Kidney epithelial cell (primary cell): ENCODE measurements at places on chromosomes 12 and 14. TPM values are rescaled to one million over a fixed set of nuclear protein-coding genes. Genes with fewer than 3 reads are reported as not detected.

The KCNH3 gene
- total RNA-seq = 0.21 and 0.41 TPM in 2 replicates

DNA sequence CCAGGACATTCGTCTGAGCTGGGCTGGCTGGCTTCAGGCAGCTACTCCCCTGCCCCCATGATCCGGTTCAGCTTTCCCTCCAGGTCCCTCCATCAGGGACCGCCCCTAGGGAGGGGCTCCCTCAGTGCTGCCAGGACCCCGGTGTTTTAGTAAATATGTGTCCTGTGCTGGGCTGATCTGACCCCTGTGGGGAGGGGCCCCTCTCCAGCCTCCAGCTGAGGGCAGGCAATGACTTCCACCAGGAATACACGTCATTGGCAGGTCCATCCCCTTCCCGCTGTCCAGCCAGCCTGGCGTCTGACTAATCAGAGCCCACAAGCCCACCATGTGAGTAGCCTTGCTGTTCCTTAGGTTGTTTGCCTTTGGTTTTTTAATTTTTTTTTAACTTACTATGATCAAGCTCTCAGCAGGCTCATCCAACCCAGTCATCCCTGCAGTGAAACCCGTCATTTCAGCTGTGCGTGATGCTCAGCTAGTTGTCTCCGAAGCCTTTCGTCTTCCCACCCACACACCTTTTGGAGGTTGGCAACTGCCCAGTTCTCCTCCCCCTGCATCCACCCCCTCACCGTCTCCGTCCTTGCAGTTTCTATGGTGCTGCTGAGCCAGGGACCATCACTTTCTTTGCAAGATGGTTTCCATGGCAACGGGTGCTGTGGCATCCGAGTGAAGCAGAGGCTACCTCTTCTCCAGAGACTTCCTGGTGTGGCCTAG, 16.0 kb upstream of the SERPINA4 start:
- DNase-seq = no peak

GRCh38 chr12:45938566-45938965, 51.8 kb downstream of the SCAF11 start:
- no peak for DNase-seq

DNA sequence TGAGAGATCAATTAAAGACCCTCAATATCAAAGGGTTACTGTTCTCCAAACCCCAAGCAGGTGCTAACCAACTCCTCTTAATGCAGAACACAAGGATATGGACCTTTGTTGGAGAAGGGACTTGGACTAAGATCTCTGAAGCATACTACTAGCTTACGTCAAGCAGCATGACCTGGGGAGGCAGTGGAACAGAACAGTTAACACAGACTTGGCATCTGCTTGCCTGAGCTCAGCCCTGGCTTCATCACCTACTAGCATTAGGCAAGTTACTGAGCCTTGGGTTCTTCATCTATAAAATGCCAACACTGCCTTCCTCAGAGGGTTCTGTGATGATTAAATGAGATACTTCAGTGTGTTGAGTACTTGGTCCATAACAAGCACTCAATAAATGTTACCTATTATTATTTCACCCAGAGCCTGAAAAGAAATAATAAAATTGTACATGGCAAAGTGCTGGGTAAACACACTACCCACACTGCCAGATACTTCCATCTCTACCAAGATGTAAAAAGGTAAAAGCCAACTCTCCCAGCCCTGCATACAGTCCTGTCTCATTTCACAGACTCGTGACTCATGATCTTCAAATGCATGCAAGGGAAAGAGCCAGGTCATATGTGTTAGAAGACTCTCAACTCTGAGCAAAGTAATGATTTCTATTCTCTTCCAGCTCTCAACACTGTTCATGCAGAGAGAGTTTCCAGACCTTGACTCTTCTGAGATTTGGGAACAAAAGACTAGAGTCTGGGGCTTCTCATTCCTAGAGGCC, 39.7 kb downstream of the FMNL3 start:
- no peak for DNase-seq

GRCh38 chr12:59111851-59112250, 191.5 kb upstream of the LRIG3 start:
- DNase-seq = no peak

DNA sequence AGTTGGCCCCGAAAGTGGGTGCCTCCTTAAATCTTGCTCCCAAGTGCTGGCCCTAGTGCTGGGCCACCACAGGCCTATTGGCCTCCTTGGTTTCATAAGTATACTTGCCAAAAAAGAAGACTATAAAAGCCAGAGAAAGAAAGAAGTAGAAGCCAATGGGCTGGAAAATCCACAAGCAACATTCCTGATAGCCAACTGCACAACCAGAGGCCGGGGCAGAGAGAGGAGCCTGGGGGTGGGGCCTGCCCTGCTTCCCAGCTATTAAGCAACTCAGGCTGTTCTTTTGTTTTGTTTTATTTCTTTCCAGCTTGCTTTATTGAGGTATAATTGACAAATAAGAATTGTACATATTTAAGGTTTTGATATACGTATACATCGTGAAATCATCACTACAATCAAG, 177.2 kb upstream of the NTF3 start:
- peak; percentile 12 for DNase-seq

DNA sequence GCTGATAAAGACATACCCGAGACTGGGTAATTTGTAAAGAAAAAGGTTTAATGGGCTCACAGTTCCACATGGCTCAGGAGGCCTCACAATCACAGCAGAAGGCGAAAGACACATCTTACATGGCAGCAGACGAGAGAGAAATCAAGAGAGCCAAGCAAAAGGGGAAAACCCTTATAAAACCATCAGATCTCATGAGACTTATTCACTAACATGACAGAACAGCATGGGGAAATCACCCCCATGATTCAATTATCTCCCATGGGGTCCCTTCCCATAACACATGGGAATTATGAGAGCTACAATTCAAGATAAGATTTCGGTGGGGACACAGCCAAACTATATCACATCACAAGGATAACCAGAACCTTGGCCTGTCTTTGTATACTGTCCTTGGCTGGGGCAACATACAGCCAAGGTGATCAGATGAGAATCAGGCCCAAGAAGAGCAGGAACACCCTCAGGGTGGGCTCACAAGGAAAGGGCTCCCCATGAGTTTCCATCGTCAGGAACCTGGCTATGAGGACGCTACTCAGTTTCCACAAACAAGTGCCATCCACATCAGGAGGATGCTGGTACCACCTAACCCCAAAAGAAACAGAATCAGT, 152.7 kb downstream of the FOXN3 start:
- no peak for DNase-seq

- DNase-seq = no peak
These were observed 19.2 kb upstream of the DYNC1H1 start for GRCh38 chr14:101945171-101945570.

DNA sequence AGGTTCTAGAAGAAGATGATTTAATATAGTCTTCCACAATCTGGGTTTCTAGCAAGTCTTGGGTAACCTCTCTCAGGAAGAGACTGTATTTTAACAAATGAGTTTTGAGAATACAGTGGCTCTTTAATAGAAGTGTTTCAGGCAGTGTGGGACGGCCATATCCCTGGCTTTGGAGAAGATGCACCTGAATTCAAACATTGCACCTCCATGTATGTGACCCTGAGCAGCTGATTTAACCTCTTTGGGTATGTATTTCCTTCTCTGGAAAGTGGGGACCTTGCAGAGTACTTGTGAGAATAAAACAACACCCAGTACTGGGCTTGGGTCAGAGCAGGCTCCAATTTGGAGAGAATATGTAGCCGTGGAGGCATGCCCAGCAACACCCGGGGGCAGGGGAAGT, 15.8 kb upstream of the VRK1 start:
- no peak for DNase-seq
